Dorsolateral prefrontal cortex (tissue), 122 donors: ENCODE measurements at places on chromosomes 4 and X.

DNA sequence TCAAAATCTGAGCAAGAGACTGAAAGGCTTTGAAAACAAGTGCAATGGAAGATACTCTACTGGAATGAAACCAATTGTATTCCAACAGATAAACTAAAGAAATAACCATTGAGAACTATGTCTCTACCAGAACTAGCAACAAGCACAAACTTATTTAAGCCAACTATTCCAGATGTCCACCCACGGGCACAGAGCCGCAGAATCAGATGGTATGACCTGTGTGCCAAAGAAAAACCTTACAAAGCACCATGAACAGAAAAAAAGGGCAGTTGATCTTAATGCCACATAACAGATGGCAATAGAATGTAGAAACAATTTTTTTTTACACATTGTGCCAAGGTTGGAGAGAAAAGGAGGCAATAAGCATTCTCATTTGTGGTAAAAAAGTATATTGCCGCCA, 269.3 kb upstream of the ADGRL3 start:
- no peak for DNase-seq

DNA sequence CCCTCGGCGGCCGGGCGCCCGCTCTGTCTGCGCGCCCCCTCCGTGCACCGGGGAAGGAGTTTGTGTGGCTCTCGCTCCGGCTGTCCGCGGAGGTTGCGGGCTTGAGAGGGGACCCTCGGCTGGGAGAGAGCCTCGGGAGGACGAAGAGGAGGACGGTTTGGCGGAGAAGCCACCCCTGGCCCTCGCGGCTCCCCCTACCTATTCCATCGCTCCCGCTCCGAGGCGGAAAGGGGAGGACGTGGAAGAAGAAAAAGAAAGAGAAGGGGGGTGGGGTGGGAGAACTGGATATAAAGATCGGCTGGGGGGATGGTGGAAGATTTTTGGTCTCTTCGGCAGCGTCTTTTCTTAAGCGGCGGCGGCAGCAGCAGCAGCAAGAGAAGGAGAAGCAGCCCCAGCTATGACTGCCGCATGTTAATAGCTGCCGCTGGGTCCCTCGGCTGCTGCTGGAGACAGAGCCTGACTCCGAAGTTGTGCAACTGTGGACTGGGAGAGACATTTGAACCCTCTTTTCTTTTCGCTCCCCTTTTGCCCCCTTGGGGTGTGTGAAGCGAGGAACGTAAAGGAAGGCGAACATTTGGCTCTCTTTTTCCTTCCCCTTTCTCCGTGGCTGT, 895 bp downstream of the ADGRL3 start:
- DNase-seq, result no peak

DNA sequence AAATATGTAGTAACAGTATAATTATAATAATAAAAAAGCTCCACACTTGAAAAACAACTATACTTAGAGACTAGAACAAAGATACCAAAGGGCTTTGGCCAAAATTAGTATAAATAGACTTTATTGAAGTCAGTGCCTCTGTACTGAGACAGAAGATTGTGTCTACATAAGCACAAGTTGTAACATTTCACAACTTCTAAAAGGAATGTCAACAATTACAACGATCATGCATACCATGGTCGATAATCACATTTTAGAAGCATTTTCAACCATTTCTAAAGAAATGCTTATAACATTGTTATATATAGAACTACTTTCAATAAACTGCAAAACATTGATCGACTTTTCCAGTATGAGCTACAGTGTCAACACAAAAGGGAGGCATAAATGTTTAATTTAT, 57.0 kb downstream of the DHX15 start:
- DNase-seq, result no peak

DNA sequence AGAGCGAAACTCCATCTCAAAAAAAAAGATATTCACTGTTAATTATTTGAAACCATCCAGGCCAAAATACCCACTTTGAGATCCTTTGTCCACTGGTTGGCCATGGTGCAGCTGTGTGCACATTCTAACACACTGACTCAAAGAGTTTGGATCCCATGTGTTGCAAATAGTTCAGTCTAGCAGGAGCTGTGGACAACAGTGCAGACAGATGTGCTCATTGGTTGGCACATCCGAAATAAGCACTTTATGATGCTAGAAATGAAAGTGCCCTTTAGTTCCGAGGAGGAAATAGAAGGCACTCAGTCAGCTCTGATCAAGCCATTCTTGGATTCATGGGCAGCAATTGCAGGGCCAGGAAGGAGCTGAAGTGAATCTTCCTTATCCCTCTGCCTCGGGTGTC, 63.0 kb upstream of the TMEM150C start:
- DNase-seq, result no peak

- no peak for DNase-seq
Observed at GRCh38 chr4:26529479-26529878, 39.2 kb upstream of the CCKAR start.

DNA sequence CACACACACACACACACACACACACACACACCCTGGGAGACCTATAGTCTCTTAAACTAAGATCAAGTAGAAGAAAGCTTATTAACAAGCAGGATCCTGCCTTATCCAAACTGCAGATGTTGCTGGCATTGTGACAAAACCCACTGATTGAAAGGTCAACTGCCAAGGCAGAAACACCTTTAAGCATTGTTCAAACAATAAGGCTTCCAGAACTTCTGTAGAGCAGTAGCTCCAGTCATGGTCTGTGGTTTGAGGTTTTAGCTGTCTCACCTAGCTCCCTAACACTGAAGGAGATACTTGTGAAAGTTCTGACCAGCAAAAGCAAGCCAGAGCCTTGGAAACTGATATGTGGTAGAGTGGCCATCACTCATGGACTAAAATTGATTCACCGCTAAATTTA, 59.8 kb downstream of the PTCHD1 start:
- no peak for DNase-seq

- no peak for DNase-seq
Observed at GRCh38 chr4:86512631-86513030, 81.5 kb upstream of the PTPN13 start.

GRCh38 chr4:123990310-123990870, 593.8 kb downstream of the SPRY1 start:
- DNase-seq, result no peak
